ENCODE measurements at places on chromosomes 2 and 18.

GRCh38 chr2:239241431-239241960 lies 159.3 kb downstream of the HDAC4 start:
- DNase-seq: no peak

DNA sequence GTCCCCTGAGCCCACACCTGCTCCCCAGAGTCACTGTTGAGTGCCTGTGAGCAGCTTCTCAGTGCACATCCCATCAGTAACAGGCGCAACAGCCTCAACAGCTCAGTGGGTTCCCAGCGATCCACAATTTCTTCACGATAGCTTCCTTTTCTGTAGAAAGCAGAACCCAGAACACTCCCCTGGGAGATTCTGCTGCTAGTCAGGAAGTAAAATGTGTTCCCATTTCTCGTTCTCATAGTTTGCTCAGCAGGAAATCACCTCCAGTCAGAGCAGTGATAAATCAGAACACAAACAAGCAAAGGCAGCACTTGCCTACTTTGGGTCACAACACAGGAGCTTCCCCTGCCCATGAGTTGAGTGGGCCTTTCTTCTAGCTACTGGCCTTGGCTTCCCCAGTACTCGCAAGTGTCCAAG lies 48.9 kb upstream of the ATG16L1 start:
- DNase-seq: no peak

- peak; percentile 48 for DNase-seq
Observed at GRCh38 chr2:201235860-201236811, 24.2 kb upstream of the CASP8 start.

GRCh38 chr18:25235401-25236042 lies 116.4 kb downstream of the ZNF521 start:
- no peak for DNase-seq

DNA sequence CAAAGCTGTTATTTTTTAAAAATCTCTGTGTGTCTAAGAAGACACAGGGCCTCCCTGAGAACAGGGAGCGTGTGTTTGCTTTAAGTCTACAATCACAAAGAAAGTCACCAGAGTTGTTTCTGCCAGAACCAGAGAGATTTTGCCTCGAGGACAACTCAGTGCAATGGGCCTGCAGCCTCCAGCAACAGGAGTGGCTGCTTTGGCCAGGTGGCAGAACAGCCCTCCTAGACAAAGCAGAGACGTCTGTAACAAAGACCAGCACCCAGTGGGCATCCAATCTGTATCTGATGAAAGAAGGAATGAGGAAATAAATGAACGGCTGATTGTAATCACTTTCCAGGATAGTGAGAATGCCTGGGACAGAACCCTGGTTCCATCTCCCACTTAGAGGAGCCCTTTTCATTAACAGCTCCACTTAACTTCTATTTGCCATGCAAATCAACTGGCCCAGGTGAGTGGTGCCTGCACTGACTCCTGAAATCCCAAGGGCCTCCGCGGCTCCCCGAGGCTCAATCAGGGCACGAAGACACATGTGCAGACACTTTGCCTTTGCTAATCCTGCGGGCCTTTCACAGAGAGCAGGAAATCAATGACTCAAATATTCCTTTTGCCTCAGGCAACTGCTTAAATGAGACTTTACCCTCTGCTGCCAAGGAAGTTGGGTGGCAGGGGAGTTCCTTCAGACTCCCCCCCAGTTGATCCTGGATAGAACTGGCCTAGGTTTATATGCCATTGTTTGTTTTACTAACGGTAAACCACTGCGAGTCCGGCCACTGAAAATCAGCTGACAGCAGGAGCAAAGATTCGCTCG lies 146.5 kb downstream of the CABLES1 start:
- no peak for DNase-seq

DNA sequence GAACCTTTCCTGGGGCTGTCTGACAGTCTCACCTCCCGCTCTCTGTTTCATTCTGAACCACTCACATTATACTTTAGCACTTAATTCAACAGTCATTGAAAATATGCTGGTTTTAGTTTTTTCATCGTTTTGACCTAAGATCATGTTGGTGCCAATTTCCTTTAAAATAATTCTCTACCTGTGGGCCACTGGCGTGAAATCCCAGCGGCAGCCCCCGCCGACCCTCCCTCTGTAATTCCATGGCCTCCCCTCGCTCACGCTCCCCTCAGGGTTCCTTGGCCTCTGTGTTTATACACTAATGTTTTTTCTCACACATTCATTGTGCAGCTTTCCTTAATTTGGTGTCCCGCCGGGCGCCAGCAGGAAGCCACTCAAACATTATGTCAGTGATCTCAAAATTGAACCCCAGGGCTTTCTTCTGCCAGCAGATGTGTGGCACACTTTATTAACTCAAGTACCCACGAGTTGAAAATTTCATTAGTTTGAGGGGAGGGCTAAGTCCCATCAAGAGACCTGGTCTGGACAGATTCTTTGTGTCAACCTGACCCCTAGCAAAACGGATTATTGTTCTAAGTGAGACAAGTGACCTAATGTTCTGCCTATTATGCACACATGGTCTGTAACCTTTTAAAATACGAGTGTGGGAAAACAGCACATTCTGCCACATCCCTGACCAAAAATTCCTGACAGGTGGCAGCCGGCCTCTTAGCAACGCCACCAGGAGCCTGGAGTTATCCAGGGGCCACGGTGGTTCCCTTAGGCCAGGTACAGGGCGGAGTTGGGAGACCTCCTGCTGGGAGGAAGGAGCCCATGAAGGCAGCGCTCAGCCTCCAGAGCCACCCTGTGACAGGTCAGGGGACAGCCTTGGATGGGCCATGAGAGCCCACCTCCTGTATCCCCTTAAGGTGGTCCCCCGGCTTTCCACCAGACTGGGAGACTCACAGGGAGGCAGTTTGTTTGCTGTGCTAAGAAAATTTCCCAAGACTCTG lies 53.1 kb downstream of the APOB start:
- DNase-seq: no peak

- peak; percentile 65 for DNase-seq
Observed at GRCh38 chr2:170324640-170325046, 146.7 kb downstream of the MYO3B start.

- peak; percentile 79 for DNase-seq
Observed at GRCh38 chr18:23918395-23919032, 96.0 kb upstream of the TTC39C start.

All from HEK293T (cell line).